ENCODE measurements at places on chromosomes 6 and 20. TPM values are rescaled to one million over a fixed set of nuclear protein-coding genes. Genes with fewer than 3 reads are reported as not detected.
A peak's percentile ranks its signal among the peaks of the same experiment; 100 is the strongest.

- no peak overlapping the region for H3K4me3 ChIP-seq
- no peaks in the 10 kb centered on the region for H3K4me1 ChIP-seq
- no peaks in the 10 kb centered on the region for H3K27me3 ChIP-seq
- DNase-seq, result no peak
- H3K27ac ChIP-seq, result no peak overlapping the region
- H3K36me3 ChIP-seq, result no peaks in the 10 kb centered on the region
Measured at GRCh38 chr6:153872946-153873345, 166.1 kb upstream of the OPRM1 start.

- H3K36me3 ChIP-seq, result no peaks in the 10 kb centered on the region
- H3K4me1 ChIP-seq, result no peaks in the 10 kb centered on the region
- no peaks in the 10 kb centered on the region for H3K27me3 ChIP-seq
- H3K27ac ChIP-seq, result no peak overlapping the region
Measured at GRCh38 chr6:133317704-133318103, 76.5 kb downstream of the EYA4 start.

CSTF1 gene
- 48.9 TPM for total RNA-seq

SEL1L2 gene
- not detected for total RNA-seq

DNA sequence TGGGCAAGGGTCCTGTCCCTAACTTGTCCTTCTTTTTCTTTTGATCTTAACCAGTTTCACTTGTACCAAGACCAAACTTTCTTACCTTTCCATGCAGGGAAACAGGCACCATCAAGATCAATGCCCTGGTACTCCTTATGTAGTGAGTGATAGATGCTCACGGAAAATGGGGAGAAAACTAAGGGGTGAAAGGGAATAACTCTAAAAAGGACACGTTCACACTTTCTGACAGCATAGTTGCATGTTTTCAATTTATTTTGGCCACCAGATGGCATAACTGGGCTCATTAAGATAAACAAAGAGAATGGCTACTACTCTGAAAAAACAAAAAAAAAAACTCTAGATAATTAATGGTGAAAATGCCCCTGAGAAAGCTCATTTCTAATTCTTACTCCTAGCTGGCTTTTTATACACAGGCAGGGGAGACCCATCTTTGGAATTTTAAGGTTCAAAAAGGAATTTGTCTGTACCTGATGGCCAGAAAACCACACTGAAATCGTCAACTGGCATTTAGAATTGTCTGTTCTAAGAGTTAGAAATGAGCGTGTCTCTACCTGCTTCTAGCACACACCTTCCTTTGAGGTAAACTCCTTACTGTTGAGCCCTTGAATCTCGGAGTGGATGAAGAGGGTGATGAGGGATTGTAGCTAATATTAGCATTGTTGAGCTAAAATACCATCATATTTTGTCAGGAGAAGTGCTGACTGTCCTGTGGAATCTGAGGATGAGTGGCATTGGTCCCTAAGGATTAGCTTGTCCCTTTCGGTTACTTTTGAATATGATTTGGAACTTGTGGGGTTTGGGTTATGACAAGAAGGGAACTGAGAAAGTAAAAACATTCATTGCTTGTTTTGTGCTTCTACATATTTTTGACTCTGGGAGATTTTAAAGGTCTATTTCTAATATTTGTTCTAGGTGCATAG lies 62.2 kb upstream of the DDR1 start:
- peaks cover 36% of the 10 kb centered on the region for H3K4me1 ChIP-seq
- DNase-seq, result peak; percentile 84
- H3K36me3 ChIP-seq, result no peaks in the 10 kb centered on the region

- H3K27ac ChIP-seq, result no peak overlapping the region
- no peak for DNase-seq
- H3K27me3 ChIP-seq, result peaks cover 38% of the 10 kb centered on the region
- peaks cover 30% of the 10 kb centered on the region for H3K4me1 ChIP-seq
Measured at GRCh38 chr20:63032861-63033793, 26.4 kb upstream of the BHLHE23 start.

MICAL1 gene
- 12.3 TPM for total RNA-seq

GRCh38 chr6:113774127-113774825 lies 82.9 kb upstream of the MARCKS start:
- H3K27ac ChIP-seq, result no peak overlapping the region
- no peaks in the 10 kb centered on the region for H3K4me1 ChIP-seq
- H3K36me3 ChIP-seq, result no peaks in the 10 kb centered on the region
- no peak overlapping the region for H3K4me3 ChIP-seq

Data from K562 (cell line).